ENCODE measurements at places on chromosomes 3 and 15.

DNA sequence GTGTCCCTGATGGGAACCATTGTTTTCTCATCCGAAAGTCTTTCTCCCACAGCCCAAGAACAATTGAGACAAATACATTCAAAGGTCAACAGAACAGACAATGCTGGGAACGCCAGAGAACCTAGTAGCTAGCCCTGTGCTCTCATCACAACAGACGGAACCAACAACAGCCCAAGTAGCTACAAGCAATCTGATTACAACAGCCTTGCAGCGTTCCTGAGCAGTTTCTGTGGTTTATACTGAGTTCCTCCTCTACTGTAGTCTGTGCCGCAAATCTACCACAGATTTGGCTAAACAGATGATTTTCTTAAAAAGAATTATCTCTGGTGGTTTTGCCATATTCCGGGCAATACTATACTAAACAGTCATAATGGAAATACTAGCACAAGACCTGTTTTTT lies 435.6 kb downstream of the MECOM start:
- no peak for DNase-seq

DNA sequence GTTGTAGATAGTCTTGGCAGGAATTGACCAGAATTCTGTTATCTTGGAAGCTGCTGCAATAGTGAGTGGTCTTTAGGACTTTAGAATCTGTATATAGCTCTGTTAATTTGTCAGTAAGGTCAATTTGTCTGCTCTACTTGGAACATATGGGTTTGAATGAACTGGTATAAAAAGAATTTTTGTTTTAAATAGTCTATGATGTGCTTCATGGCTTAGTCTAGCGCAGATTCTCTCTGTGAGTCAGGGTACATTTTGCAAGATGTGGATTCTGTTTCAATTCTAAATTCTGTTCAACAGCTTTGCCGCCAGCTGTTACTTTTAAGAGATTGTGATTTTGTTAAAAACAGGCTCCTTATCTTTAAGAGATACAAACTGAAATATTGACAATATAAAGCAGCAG lies 135.9 kb upstream of the AGBL1 start:
- no peak for DNase-seq

- DNase-seq = peak; percentile 43
These were observed 650 bp downstream of the PYGO1 start for GRCh38 chr15:55587321-55588069.

GRCh38 chr3:166837535-166837934 lies 542.6 kb downstream of the ZBBX start:
- no peak for DNase-seq

DNA sequence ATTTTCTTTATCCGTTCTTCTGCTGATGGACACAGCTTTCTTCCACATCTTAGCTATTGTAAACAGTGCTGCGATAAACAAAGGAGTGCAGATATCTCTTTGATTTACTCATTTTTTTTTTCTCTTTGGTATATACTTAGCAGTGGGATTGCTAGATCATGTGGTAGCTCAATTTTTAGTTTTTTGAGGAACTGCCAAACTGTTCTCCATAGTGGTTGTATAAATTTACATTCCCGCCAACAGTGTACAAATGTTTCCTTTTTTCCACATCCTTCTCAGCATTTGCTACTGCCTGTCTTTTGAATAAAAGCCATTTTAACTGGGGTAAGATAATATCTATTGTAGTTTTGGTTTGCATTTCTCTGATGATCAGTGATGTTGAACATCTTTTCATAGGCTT lies 196.8 kb upstream of the ZNF717 start:
- DNase-seq = no peak

GRCh38 chr15:72200395-72201237 lies 3.0 kb upstream of the GRAMD2A start:
- DNase-seq = no peak

DNA sequence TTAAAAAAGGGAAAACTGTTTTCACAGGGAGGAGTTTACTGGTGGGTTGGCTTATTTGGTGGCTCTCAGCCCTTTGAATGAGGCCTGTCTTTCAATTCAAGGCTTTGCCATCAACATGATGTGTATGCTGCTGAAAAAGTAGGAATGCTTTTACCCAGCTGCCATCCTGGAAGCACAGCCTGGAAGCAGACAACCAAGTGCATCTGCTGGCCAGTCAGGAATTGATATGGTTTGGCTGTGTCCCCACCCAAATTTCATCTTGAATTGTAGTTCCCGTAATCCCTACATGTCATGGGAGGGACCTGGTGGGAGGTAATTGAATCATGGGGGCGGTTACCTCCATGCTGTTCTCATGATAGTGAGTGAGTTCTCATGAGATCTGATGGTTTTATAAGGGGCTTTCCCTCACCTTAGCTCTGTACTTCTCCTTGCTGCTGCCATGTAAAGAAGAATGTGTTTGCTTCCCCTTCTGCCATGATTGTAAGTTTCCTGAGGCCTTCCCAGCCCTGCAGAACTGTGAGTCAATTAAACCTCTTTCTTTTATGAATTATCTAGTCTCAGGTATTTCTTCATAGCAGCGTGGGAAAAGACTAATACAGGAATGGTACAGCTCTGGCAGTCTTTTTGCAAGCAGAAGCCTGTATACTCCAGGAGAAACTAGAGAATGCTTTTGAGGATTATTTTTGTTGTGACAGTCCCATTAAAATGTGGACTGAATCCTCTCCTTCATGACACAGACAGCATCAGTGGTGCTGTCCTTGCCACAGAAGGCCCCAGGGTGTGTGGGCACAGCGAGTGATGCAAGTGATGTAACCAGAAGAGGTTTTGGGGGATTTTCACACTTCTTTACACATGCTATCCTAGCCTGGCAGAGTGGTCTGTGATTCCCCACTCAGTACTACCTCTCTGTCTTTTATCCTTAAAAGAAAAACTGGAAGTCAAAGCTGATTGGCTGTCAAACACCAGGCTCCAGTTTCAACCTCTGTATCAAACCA lies 20.0 kb downstream of the PLCL2 start:
- DNase-seq = no peak

GRCh38 chr15:74913041-74913440 lies 6.4 kb upstream of the FAM219B start:
- no peak for DNase-seq

DNA sequence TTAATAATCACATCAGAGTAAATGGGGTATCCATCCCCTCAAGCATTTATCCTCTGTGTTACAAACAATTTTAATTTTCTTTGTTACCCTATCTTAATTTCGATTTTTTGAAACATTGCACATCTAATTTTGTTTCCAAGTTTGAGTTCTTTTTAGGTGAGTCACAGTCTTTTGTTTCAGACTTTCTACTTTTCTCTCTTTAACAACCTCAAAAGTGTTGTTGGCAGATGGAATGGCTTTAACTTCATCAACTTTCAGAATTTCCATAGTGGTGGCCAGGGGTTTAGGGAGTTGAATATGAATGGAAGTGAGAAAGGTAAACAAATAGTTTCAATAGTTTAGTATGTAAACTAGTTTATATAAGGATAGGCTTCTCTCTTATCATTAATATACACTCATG lies 223.0 kb upstream of the MLF1 start:
- no peak for DNase-seq

DNA sequence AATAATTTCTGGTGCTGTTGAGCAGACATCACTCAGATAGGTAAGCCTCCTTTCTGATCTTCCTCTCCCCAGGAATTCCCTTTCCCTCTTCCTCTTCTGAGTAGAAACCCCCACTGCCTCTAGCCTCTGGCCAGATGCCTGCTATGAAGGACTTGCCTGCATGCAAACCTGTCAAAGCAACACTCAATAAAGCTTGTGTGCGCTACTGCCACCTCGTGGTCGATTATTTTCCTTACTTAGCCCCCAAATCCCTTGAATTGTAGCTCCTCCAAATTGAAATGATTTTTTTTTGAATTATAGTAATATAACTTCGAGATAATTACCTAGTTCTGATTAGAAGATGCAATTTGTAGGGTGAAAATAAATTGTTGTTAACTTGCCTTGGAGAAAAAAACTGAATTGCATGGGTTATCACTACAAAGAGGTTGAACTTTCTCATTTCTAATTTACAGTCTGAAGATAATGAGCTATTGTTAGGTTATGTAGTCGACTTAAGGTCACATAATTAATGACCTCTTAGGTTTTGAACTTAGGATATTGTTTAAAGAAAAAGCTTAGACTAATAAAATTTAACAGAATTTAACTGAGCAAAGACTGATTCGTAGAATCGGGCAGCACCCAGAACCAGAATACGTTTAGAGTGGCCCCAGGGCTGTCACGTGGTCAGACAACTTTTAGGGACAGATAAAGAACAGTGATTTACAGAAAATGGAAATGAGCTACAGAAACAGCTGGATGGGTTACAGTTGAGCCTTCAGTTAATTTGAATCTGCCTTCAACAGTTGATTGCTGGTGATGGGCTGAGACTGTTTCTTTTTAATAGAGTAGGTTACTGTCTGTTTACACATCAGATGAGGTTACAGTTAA lies 269.3 kb downstream of the ARPP21 start:
- peak; percentile 32 for DNase-seq

DNA sequence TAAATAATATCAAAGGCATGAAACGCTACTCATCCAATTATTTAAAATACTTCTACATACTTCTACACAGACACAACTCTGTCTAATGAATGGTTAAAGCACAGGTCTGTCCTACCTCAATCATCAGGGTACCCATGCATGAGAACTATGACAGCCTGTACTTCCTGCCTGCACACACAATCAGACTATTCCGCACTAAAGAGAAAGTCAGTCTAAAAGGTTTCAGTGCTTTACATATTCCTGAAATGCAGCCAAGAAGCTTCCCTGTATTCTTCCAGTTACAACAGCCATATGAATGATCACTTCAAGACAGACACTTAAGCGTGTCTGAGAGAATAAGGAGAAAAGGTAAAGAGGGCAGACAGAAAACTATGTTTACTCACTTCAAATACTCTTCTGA lies 58.8 kb downstream of the TUBGCP4 start:
- DNase-seq = no peak

DNA sequence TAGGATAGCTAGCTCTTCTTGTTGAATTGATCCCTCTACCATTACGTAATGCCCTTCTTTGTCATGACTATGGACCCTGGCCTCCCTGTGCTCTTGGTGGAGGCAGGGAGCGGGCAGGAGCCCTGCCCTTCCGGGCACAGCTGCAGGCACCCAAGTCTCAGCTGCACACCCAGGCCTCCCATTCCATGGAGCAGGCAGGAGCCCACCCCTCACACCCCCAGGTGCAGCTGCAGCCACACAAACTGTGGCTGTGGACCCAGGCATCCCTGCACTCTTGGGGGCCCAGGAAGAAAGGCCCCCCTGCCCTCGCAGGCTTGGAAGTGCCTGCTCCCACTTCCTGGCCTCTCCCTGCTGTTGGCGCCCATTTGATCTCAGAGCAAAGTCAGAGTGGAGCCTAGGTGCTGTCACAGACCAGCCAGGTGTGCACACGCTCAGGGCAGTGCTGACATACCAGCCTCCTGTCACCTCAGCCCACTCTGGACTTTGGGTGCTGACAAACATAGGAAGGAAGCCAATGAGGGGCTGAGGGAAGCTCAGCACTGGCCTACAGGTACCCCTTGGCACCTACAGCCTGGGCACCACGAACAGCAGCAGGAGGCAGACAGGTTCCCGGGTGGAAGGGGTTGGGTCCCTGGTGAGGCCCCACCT lies 53.0 kb downstream of the SLMAP start:
- no peak for DNase-seq

- DNase-seq = no peak
These were observed 27.9 kb upstream of the SLC12A8 start for GRCh38 chr3:125240496-125240895.

- DNase-seq = no peak
These were observed 52.9 kb downstream of the LRTM1 start for GRCh38 chr3:54874816-54875556.

GRCh38 chr15:64767203-64767602 lies 8.2 kb downstream of the RBPMS2 start:
- DNase-seq = no peak

DNA sequence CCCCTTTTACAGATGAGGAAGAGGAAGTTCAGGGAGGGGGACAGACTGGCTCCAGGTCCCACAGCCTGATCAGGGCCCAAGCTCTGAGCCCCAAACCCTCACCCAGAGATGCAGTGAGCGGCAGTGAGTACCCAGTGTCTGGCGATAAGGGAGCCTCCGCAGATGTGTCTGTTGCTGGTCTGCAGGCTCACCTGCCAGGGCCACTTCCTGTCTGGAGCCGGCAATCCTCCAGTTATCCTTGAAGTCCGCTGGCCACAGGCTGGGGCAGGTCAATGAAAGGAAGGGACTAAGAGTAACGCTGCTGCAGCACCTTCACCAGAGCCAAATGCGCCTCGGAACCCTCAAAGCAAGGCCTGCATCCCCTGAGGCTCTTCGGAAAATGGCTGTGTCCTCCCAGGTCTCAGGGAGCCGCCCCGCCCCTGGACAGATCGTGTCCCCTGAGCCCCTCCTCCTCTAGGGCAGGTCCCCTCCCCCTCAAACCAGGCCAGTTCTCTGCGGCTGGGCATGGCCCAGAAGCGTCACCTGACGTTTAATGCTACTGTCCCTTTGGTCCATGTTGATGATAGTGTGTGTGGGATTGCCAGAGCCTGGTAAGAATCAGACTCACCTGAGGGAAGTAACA lies 51.5 kb downstream of the MYL3 start:
- DNase-seq = no peak

DNA sequence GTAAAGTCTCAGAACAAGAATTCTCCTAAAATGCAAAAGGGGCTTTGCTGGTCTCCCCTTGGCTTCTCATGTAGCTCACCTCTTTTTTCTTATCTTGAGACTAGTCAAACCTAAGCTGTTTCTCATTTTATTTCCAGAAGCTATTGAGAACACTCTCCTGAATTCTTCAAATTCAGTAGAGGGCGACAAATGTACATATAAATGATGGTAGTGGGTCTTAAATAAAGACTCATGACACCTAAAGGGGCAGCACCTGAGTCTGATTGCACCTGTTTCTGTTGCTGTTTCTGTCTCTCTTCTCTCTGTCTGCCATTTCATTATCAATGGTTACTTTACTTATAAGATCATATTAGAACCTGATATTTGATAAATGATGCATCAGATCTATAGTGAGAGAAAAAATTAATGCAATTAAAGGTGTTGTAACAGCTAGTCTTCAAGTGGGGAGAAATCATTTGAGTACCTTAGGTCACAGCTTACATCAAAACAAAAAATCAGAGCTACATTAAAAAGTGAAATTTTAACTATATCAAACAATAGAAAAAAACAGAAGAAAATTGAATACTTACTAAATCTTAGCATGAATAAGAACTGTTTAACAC lies 7.0 kb downstream of the ADIPOQ start:
- peak; percentile 10 for DNase-seq

DNA sequence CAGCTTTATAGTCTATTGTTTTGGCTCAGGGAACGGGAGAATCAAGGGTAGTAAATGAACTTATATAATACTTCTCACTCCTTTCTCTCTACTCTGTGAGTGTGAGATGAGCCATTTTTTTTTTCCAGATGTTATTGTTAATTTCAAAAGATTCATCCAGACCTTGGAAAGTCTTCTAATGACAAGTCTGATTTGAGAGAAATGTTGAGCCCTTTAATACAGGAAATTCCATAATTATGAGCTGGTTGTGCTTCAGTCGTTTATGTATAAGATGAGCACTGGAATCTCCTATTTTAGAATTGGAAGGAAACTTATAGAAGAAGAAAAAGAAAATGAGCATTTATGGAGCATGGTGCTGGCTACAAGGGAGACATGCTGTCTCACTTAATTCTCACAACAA lies 92.0 kb downstream of the FBN1 start:
- no peak for DNase-seq

Measured in NCI-H2171 (cell line).